MCF 10A (cell line): ENCODE measurements at places on chromosomes 2 and 18. TPM values are rescaled to one million over a fixed set of nuclear protein-coding genes. Genes with fewer than 3 reads are reported as not detected.

DNA sequence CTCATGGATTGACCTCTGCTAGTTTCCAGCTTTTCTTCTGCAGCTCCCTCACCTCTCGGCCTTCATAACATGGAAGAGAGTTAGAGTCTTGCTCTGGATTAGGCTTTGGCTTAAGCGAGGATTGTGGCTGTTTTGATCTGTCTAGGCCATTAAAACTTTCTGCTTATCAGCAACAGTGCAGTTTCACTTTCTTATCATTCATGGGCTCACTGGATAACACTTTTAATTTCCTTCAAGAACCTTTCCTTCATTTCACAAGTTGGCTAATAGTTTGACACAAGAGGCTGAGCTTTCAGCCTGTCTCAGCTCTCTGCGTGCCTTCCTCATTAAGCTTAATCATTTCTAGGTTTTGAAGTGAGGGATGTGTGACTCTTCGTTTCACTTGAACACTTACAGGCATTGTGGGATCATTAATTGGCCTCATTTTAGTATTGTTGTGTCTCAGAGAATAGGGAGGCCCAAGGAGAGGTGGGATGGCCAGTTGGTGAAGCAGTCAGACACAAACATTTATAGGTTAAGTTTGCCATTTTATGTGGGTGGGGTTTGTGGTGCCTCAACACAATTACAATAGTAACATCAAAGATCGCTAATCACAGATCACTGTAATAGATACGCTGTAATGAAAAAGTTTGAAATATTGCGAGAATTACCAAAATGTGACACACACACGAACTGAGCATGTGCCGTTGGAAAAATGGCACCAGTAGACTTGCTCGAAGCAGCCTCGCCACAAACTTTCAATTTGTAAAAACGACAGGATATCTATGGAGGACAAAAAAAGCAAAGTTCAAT lies 129.3 kb downstream of the ZNF236 start:
- DNase-seq, result no peak
- no peak overlapping the region for H3K27ac ChIP-seq
- no peak overlapping the region for H3K4me3 ChIP-seq
- H3K36me3 ChIP-seq, result peaks cover 36% of the 10 kb centered on the region
- H3K4me1 ChIP-seq, result no peaks in the 10 kb centered on the region
- no peaks in the 10 kb centered on the region for H3K27me3 ChIP-seq

MEP1B gene
- not detected in 2 replicates for total RNA-seq

DNA sequence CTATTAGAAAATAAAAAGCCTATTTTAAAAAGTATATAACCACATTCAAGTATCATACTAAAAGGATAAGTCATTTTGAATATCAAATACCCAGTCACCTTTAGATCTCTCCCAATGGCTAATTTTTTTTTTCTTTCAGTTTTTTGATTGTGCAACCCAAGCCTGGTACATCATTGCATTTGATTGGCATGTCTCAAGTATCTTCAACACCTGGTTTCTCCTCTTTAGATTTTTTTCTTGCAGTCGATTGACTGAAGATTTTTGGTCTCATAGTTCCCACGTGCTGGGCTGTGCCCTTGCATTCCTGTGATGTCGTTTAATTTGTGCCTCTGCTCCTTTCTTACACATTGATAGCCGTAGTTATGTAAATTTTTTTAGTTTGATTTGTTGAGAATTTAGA lies 40.7 kb downstream of the ATIC start:
- DNase-seq, result no peak
- H3K27ac ChIP-seq, result no peak overlapping the region
- no peaks in the 10 kb centered on the region for H3K27me3 ChIP-seq
- no peaks in the 10 kb centered on the region for H3K4me1 ChIP-seq
- H3K36me3 ChIP-seq, result peaks cover 35% of the 10 kb centered on the region

SLC23A3 gene
- 1.7 and 2.6 TPM in 2 replicates for total RNA-seq

CYBRD1 gene
- 8.9 and 15.8 TPM in 2 replicates for total RNA-seq

DNA sequence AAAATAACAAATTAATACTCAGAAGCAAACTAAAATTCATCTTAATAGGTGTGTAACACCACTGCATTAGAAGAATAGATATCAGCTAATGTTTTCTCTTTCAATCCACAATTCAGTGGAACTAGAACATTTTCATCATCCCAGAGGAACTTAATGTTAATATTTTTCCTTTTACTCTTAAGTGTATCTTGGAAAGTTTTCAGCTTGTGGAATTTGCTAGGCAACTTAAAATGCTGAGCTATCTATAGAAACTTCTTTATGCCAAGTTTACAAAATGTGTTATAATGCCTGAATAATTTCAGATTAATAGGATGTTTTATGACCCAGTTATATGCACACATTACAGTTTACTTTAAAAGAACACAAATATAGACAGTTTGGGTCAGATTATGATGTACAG lies 86.6 kb upstream of the FAM237A start:
- H3K4me3 ChIP-seq, result no peak overlapping the region
- H3K36me3 ChIP-seq, result no peaks in the 10 kb centered on the region
- no peak overlapping the region for H3K27ac ChIP-seq
- no peak for DNase-seq
- peaks cover 12% of the 10 kb centered on the region for H3K27me3 ChIP-seq

SERPINE2 gene
- 176 and 231 TPM in 2 replicates for total RNA-seq

DNA sequence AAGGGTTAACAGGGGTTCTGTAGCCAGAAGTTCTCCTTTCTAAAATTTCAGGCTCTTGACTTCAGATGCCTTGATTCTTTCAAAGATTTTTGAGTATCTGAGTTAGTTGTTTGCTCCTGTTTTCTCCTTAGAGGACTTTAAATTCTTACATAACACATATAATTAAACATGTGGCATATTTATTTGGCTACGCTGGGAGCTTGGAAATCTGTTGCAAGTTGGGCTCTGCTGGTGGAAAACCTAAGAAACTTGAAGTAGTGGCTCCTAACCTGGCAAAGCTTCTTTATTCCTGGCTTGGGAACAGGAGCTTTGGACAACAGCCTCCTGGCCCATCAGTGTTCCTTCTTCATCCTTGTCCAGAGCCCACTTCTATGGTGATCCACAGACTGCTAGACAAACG lies 72.6 kb downstream of the VIT start:
- no peak overlapping the region for H3K4me3 ChIP-seq
- H3K36me3 ChIP-seq, result no peaks in the 10 kb centered on the region
- H3K27ac ChIP-seq, result no peak overlapping the region
- DNase-seq, result no peak
- H3K4me1 ChIP-seq, result no peaks in the 10 kb centered on the region
- H3K27me3 ChIP-seq, result no peaks in the 10 kb centered on the region

IL36A gene
- total RNA-seq, result not detected in 2 replicates

- H3K27ac ChIP-seq, result no peak overlapping the region
- H3K4me1 ChIP-seq, result no peaks in the 10 kb centered on the region
- DNase-seq, result no peak
Observed at GRCh38 chr2:219744600-219744999, 117.2 kb downstream of the SLC4A3 start.

DNA sequence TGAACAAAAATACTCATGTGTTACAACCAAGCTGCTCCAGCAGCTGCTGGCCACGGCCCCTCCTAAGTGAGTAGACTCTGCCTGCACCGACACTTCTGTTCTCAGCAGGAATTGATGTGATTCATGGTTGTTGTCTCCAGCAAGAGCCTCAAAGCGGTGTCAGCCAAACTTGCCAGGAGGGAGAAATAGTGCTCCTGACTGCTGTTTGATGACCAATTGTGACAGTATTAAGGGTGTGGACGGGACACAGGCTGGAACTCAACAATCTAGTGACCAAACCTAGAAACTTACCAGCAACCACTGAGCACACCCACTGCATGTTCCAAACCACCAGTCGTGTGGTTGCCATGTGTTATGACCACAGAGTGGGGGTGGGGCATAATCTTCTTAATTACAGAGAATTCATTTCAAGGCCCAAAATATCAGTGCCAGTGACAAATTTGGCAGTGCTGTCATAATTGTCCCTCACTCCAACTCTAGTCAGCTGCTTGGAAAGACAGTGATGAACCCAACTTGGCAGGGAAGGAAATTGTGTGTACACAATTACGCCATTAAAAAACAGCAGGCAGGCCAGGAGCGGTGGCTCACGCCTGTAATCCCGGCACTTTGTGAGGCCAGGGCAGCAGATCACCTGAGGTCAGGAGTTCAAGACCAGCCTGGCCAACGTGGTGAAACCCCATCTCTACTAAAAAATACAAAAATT lies 30.4 kb downstream of the FBLN7 start:
- peak; percentile 2 for DNase-seq
- H3K4me3 ChIP-seq, result no peak overlapping the region
- H3K27ac ChIP-seq, result no peak overlapping the region

DNA sequence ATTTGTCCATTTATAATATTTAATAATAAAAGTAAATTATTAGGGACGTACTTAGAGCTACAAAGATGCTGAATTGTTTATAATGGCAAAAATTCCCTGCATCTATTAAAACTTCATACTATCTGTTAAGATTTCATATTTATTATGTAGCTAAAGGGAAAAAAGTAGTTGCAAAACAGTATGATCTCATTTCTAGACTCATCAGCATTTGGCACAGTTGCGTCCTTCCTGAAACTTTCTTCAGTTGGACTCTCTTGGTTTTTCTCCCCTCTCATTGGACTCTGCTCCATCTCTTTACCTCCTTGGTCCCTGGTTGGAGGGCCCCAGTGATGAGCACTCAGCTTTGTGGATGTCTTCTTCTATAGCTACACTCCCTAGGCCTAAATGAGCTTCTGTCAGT lies 99.6 kb downstream of the TMEM247 start:
- no peak overlapping the region for H3K27ac ChIP-seq
- DNase-seq, result no peak
- peaks cover 12% of the 10 kb centered on the region for H3K36me3 ChIP-seq
- H3K4me1 ChIP-seq, result no peaks in the 10 kb centered on the region
- no peak overlapping the region for H3K4me3 ChIP-seq

DNA sequence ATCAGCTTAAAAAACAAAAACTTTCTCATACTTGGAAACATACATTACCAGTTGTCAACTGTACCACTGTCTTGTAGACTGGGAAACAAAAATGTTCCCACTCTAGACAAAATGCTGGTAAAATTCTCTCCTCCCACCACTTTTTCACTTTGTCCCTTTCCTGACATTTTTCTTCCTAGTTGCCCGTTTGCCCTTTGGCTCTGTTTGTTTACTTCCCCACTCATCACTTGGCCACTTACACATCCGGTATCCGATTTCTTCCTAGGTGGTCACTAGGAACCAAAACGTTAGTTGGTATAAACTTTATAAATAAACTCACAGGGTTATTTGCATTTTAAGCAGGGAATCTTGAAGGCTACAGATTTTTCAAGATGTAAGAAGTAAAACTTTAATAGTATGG lies 84.9 kb downstream of the METTL4 start:
- H3K36me3 ChIP-seq, result no peaks in the 10 kb centered on the region
- H3K27me3 ChIP-seq, result no peaks in the 10 kb centered on the region
- DNase-seq, result no peak
- no peak overlapping the region for H3K4me3 ChIP-seq

- H3K27ac ChIP-seq, result no peak overlapping the region
- no peak overlapping the region for H3K4me3 ChIP-seq
- H3K4me1 ChIP-seq, result no peaks in the 10 kb centered on the region
- peaks cover 29% of the 10 kb centered on the region for H3K27me3 ChIP-seq
Observed at GRCh38 chr2:216949700-216950413, 90.0 kb upstream of the TNP1 start.

GREB1L gene
- 9.4 and 11.0 TPM in 2 replicates for total RNA-seq

GRCh38 chr18:48333563-48333962 lies 75.6 kb downstream of the ZBTB7C start:
- no peak overlapping the region for H3K27ac ChIP-seq
- DNase-seq, result no peak
- no peak overlapping the region for H3K4me3 ChIP-seq
- H3K27me3 ChIP-seq, result no peaks in the 10 kb centered on the region
- H3K36me3 ChIP-seq, result no peaks in the 10 kb centered on the region

- no peaks in the 10 kb centered on the region for H3K4me1 ChIP-seq
- DNase-seq, result no peak
- no peak overlapping the region for H3K4me3 ChIP-seq
- no peak overlapping the region for H3K27ac ChIP-seq
- H3K36me3 ChIP-seq, result no peaks in the 10 kb centered on the region
Observed at GRCh38 chr2:48560546-48561209, 30.7 kb downstream of the STON1 start.

UPP2 gene
- not detected in 2 replicates for total RNA-seq

DNA sequence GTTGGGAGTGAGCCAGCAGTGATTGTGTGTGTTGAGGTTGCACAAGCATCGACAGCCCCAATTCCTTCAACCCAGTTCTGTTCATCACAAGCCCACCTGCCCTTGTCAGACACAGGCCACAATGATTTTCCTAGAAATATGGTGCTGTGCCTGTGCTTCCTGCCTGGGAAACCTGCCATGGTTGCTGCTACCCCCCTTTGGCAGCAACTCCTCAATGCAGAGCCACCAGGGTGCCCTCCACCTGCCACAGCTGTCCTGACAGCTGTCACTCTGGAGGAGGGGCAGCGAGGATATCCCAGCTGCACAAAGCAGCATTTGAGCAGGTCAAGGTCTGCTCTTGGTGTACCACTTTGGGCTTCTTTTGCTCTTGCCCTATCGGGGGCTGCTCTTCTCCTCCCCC lies 27.1 kb downstream of the SMIM21 start:
- no peak for DNase-seq
- no peaks in the 10 kb centered on the region for H3K4me1 ChIP-seq
- H3K4me3 ChIP-seq, result no peak overlapping the region
- H3K36me3 ChIP-seq, result no peaks in the 10 kb centered on the region

GRCh38 chr2:85999061-85999831 lies 106.4 kb downstream of the POLR1A start:
- H3K27me3 ChIP-seq, result no peaks in the 10 kb centered on the region
- H3K36me3 ChIP-seq, result no peaks in the 10 kb centered on the region
- DNase-seq, result no peak

DSG1 gene
- total RNA-seq, result not detected in 2 replicates

BMP10 gene
- not detected in 2 replicates for total RNA-seq

GRCh38 chr2:195124391-195125079 lies 532.5 kb upstream of the SLC39A10 start:
- no peaks in the 10 kb centered on the region for H3K4me1 ChIP-seq
- no peaks in the 10 kb centered on the region for H3K36me3 ChIP-seq
- H3K27ac ChIP-seq, result no peak overlapping the region
- H3K4me3 ChIP-seq, result no peak overlapping the region
- DNase-seq, result no peak
- no peaks in the 10 kb centered on the region for H3K27me3 ChIP-seq

DNA sequence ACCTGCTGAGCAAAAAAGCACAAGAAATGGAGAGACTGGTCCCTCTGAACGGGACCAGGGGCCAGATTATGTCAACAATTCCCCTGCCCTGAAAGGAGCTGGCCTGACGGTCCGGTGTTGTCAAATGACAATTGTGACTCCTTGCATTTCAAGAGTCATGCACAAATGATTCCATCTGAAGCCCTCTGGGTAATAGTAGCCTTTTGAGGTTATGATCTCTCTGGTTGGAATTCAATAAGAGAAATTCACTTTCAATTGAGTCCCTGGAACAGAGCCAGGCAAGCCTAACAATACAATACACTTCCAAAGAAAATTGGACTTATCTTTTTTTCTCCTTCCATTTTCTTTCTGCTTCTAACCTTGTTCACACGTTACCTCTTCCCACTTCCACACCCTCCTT lies 116.9 kb downstream of the C1D start:
- no peak for DNase-seq
- no peaks in the 10 kb centered on the region for H3K27me3 ChIP-seq
- no peaks in the 10 kb centered on the region for H3K36me3 ChIP-seq
- H3K27ac ChIP-seq, result no peak overlapping the region

LGALSL gene
- total RNA-seq, result 11.4 and 13.5 TPM in 2 replicates
